ENCODE measurements at places on chromosomes 13 and 19.

DNA sequence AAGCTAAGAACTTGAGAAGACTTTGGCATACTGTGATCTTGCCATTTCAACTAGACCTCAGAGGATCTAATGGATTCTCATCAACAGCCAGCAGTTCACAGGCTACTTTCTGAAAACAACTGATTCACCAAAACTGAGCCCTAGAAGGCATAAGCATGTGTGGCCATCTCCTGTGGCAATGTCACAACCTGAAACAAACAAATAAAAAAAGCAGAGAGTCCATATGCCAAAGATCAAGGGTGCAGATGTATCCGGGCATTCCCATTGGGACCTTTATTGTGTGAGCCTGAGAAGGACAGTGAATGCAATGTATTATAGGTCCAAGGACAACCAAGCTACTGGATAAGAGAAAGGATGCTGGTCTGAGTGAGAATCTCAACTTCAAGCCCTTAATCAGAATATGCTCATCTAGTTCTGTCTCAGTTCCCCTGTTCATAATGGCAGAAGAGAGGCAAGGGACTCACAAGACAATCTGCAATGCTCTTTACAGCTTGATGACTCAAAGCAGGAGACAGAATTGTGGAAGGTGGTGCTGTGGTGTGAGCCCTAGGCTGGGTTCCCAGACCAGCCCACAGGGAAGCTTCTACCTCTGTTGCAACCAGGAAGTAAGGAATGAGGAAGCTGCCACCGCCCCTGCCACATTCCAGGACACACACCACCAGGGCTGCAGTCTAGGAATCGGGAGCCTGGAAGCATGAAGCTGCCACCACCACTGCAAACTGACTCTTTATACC, 133.7 kb downstream of the RAP2A start:
- no peak for DNase-seq

DNA sequence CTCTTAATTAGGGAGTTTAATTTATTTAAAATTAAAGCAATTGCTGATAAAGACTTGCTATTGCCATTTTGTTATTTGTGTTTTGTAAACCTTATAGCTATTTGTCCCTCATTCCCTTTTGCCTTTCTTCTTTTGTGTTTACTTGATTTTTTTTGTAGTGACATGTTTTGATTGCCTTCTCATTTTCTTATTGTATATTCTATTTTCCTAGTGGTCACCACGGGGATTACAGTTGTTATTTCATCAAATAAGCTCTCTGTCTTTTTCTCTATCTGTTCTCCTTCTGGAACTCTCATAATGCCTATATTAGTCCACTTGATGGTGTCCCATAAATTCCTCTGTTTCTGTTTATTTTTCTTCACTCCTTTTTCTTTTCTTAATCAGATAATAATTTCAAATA, 64.4 kb upstream of the FRY start:
- DNase-seq, result no peak

- peak; percentile 67 for DNase-seq
Measured at GRCh38 chr19:18428787-18429674, 8.9 kb downstream of the ISYNA1 start.

DNA sequence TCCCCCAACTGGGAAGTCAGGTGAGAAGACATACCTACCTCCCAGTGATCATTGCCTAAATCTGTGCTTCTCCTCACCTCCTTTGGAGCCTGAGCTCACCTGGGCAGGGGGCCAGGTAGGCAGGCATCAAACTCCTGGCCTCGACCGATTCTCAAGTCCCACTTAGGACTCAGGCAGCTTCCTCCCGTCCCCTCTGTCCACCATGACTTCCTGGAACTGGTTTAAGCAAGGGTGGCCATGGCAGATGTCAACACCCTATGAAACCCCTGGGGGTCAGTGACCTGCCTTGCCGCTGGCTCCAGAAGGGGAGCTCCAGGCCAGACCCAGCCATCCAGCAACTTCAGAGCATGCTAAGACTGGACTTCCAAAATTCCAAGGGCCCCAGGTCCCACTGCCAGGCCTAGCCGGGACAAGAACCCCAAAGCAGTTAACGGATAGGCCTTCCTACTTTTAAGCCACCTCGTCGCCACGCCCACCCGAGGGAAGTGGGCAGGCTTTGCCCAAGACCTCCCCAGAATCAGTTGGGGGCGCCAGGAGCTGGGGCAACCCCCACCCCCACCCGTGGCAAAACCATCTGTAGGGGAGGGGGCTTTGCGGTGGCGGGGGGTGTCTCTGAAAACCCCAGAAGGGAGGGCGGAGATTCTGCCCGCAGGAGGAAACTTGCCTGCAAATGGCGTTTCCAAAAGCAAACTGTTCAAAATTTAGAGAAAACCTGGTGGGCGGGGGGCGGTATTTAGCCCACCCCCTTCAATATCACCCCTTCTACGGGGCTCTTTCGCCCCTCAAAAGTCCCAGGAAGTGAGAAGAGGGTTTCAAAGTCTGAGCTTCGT, 657 bp downstream of the PLIN3 start:
- DNase-seq, result peak; percentile 37

DNA sequence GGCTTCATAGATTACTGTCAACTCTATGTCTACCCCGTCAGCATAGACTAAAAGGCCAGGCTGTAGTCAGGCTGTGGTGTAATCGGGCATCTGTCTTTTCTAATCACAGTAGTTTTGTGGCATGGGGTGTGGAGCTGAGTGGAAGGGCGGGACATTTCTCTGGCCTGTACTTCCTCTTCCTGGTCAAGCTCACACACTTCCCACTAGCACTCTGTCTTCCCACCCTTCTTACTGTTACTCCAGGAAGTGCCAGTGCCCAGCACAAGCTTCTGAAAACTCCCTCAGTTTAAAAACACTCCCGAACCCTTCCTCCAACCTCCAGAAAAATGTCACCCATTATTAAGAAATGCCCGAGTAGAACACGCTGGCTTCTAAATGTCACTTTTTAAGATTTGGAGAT, 229.8 kb downstream of the KLF5 start:
- DNase-seq, result no peak

DNA sequence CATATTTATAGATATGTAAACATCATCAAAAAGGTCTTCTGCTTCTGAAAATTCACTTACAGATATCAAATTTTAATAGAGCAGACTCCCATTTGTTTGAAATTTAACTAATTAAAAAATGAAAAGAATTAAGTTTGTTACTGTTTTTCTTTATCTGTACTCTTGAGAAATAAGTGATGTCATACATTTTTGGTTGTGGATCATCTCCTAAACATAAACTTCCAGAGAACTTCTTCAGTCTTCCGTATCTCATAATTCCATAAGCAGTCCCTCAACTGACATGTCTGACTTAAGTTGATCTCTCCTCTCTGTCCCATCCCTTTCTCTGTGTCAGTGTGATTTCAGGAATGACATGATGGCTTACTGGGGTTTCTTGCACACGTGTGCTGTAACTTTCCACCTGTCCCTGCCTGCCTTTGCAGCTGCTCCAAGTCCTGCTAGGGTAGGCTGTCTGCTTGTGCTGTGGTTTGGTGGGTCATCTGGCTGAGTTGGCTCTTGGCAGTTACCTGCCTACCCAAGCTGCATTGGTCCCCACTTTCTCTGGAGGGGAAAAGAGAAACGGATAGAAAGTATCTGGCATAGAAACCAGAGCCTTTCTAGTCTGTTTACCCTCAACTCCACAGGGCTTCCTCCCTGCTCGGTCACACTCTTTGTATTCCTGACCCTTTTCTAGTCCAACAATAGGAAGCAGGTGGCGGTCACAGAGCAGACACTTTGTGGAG, 127.1 kb downstream of the GGACT start:
- no peak for DNase-seq
